NCI-H2227 treated with DMSO at 0.1 percent for 48 hours (cell line): ENCODE measurements at places on chromosomes 12 and 14.

DNA sequence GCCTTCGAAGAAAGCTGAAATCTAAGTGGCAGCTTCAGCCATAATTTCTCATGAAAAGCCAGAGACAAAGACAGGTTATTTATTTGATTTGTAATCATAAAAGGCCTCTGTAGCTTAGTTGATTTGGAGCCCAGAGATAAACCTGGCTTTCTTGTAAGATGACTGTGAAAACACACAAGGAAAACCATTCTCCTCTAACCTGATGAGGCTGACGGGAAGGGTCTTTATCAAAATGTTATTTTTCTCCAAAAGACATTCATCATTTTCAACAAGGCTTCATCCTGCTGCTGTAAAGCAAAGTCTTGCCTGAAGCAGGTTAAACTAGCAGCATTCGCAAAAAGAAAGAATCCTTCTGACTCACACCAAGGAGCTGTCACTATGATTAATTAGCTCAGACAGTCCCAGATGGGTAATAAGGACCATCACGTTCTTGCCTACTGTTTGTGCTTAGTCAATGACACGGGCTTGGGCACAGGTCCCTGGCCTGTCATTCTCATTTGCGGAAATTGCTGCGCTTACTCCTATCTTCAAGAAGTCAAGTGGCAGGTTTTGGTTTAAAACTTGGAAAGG lies 286.6 kb downstream of the C12orf75 start:
- no peak for DNase-seq

DNA sequence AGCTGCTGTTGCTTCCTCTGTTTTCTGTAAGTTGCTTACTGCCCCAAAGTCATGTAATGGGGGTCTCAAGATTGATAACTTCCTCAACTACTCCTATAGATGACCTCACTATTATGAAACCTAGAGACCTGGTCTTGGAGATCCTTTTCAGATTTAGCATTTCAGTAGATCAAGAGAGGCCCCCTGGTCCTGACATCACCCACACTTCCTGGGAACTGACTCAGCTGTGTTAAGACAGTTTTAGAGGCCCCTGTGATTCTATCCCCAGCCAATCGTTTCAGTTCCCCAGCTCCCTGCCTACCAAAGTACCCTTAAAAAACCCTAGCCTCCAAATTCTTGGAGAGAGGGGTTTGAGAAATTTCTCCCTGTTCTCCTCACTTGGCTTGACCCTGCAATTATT lies 9.2 kb upstream of the ARG2 start:
- no peak for DNase-seq

- DNase-seq, result no peak
These were observed 14.1 kb downstream of the ATP6V0A2 start for GRCh38 chr12:123726244-123726643.

DNA sequence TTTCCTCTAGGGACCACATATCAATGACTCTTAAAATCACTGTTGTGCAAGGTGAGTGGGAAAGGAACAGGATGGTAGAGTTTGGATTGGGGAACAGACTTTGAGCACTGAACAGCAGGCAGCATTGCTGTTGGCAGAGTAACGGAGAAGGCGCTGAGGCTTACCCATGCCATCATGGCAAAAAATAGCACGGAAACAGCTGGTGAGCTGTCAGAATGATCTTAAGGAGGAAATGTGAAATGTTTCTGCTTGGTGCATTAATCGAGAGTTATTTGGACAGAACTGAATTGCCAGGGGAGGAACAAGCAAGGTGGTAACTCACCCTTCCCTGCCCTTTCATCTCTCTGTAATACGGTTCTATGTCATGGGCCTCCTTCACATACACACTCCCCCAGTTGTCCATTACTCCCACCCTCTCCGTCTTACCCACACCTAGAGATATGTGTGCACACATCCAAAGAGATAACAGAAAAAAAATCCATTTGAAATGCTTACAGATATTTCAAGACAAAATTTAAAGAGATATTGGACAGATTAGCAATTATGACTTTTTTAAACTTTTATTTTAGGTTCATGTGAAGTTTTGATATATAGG lies 572.5 kb downstream of the DIO2 start:
- no peak for DNase-seq

DNA sequence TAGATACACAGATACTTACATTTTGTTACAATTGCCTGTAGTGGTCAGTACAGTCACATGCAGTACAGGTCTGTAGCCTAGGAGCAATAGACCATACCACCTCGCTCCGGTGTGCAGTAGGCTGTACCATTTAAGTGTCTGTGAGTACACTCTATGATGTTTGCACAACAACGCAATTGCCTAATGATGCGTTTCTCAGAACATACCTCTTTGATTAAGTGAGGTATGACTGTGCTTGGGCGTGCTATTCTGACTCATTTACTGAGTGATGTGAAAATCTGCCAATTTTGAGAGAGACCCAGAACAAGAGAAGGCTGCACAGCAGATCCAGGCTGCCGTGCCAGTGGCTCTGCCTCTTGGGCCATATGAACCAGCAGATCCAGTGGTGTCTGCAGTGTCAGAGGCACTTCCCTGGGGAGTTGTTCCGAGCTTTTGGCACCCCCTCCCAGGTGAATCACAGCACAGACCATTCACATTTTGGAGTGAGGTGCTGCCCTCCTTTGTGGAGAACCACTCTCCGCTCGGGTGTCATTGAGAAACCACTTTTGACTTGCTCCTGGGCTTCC lies 20.4 kb downstream of the DLK1 start:
- no peak for DNase-seq

- no peak for DNase-seq
These were observed 24.4 kb downstream of the TUNAR start for GRCh38 chr14:95901054-95901453.

DNA sequence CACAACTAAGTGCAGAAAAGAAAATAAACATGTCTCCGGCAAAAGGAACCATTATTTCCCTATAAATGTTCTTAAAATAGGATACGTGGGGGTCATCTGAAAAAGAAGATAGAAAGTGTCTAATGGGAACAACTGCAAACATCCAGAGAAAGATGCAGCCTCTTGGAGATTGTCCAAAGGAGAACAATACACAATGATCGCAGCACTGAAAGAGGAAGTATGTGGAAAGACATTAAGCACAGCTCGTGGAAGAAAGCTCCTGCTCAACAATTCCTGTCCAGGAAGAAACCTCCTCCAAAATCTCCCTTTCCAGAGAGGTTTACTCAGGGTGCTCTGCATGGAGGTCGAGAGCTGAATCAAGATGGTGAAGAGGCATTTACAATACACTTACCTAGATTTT lies 2.5 kb upstream of the LALBA start:
- no peak for DNase-seq

- DNase-seq, result no peak
These were observed 1.1 kb upstream of the MYH7 start for GRCh38 chr14:23436327-23437132.

DNA sequence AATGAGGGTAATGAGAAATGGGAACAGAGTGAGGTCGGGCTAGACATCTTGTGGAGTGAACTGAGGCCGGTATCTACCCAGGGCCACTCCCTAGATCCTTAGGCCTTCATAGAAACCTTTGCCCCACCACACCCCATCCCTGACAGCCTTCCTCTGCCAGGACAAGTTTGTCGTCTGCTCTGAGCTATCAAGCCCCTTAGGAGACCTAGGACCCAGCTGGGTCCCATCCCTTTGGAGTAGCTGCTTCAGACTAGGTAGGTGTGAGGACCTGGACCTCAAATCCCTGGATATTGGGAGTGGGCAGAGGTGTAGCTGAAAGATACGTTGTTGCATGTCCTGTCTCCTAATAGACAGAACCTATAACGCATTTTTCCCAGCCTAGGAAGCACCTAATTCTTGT lies at the start of gene TMEM253:
Gene TMEM253 (plus strand): TSS at position 136 of the 400 bp plus-strand sequence. CDS start 278 bp downstream, outside the sequence.
- no peak for DNase-seq

DNA sequence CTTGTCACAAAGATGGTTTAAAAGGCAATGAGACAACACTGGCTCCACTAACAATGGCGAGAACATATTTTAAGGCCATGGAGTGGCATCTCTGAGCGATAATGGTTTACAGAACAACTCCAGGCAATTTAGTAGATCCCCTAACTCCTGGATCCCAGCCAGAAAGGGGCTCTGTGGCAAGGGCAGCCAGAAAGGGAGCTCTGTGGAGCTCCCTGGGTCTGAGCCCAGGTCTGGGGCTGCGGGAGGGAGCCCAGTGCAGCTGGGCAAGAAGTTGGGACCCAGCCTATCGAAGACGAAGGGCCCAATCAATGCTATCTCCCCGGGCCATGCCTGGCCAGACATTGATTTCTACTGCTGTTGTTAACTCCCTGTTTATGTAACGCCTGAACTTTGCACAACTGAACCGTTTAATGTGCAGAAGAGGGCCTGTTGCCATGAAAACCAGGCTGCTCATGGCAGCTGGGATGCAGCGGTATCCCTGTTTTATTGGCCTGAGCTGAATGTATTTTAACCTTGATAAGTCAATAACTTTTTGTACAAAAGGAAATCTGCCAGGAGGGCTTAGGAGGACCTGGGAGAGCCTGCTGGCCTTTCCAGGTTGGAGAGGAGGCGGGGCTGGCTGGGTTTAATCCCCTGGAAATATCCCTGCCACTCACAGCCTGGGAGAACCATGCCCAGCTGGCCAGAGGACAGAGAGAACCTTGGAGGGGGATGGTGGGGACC lies 6.7 kb upstream of the FAM222A start:
- DNase-seq, result peak; percentile 51

DNA sequence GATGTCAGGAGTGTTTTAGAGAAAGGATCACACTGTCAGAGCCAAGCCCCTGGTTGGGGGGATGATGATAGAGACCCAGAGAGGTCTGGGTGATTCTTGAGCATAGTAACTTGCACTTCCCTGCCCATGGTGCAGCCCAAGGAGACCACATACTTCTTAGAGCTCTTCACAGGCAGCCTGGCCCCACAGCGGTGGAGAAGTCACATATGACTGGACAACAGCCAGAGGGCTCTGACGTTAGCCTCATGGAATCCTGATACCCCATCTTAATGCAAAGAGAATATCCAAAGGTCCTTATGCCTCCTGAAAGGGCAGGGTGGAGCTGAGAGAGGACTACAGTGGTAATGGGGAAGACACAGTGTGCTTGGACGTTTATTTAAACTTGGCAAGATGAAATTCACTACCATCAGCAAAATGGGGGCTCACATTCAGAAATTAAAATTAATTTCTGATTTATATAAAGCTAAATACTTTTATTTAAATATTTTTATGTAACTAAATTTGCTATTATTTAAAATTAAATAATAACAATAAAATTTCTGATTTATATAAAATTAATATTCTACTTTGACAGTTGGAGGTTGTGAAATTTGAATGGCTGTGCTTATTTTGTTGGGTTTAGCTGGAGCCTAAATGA lies 131.3 kb downstream of the KTN1 start:
- no peak for DNase-seq

GRCh38 chr12:116454950-116455447 lies 104.2 kb upstream of the MAP1LC3B2 start:
- DNase-seq, result no peak

GRCh38 chr12:24228371-24228770 lies 278.9 kb upstream of the SOX5 start:
- no peak for DNase-seq

GRCh38 chr12:111121840-111122239 lies 201.5 kb upstream of the MYL2 start:
- peak; percentile 78 for DNase-seq

DNA sequence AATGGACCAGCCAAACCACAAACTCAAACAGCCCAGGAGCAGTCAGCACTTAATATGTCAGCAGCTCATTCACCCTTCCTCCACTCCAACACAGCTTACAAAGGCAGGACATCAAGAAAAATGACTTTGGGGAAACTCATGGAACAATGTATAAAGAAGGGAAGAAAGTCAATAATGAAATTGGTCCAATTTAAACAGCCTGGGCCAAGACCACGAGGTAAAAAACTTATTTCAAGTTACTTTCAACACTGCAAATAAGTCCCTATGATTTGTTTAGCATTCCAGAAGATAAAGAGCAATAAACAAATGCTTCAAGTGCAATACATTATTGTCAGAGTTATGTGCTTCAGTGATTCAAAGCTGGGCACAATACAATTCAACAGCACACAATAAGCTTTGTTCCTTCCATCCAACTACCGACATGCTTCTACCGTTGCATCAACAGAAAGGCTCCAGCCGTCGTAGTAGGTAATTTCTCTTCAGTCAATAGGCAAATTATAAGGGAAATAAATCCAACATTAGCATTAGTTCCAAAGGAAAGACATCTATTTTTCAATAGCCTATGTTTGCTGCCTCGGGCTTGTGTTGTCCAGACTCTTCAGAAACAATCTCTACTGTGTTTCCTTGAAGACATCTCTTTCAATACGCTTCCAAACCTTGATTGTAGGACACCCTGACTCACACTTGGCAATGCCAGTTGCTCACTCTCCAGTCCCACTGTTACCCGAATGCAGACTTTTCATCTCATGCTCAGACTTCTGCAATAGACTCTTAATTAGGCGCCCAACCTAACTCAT lies 225.7 kb downstream of the NUAK1 start:
- no peak for DNase-seq

GRCh38 chr12:7099290-7099996 lies 7.2 kb upstream of the C1R start:
- DNase-seq, result no peak

GRCh38 chr14:35299708-35300107 lies 7.5 kb downstream of the PSMA6 start:
- no peak for DNase-seq

DNA sequence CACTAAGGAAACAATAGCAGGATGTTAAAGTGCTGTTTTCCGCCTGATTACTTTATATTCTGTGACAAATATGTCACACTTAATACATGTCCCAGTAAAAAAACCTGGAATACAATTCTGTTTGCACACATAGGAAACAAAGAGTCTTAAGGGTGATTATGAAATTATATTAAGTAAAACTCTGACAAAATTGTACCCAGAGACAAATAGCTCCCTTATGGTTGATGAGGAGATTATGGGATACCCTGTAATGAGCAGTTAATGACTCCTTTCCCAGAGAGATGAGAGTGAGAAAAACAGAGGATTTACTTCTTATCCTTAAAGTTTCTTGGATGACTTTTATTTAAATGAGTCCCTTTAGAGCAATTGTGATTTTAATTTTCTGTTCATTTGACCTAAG lies 370.6 kb downstream of the PDZRN4 start:
- no peak for DNase-seq

- DNase-seq, result no peak
These were observed 1003.3 kb upstream of the TMEM132C start for GRCh38 chr12:127263621-127264020.

DNA sequence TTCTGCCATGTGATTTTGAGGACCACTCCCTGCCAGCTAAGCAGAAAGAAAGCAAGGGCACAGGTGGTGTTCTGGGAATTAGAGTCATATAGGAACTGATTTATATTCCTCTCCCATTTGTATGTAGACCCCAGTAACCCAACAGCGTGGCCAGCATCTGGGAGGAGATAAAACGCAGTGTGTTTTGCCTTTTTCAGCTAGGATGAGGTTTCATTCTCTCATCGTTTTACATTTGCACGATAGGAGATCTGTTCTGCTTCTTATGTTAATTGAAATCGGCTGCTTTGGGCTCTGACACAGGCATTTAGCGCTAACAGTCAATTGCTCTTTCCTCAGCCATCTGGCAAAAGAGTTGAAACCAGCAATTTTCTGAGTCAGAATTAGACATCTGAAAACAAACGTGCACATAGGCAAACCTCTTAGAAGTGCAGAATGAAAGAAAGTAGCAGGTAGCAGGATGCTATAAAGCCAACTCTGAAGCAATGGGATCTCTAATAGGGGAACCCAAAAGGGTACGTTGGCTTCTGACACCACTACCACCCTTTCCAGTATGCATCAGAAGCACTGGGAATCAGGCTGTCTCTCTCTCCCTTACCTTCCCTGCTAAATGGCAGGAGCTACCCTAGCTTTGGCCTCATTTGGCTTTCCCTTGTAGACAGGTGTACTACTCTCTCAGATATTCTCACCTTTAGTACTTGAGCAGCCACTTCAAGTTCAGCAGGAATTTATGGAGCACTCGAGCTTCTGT lies 219.1 kb downstream of the PHLDA1 start:
- peak; percentile 87 for DNase-seq

- DNase-seq, result no peak
These were observed 76.3 kb upstream of the LMNTD1 start for GRCh38 chr12:25629341-25629740.
